ENCODE measurements at places on chromosomes 4 and X.

DNA sequence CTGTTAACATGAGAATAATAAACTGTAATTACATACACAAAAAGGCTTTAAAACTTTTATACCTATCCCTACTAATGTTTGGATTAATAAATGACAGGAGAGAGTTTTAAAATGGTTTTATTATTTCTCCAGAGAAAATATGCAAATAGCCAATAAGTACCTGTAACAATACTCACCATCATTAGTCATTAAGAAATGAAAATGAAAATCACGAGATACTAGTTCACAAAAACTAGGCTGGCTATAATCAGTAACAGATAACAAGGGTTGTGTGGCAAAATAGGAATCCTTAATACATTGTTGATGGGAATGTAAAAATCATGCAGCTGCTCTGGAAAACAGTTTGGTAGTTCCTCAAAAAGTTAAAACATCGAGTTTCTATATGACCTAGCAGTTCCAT, 25.2 kb upstream of the AP1AR start:
- no peak for DNase-seq

- DNase-seq, result no peak
Measured at GRCh38 chrX:136046295-136047015, 61.2 kb downstream of the SLC9A6 start.

GRCh38 chr4:53003959-53004358, 141.8 kb downstream of the RASL11B start:
- DNase-seq, result no peak

GRCh38 chr4:7581477-7581876, 146.7 kb upstream of the PSAPL1 start:
- peak; percentile 14 for DNase-seq
